ENCODE measurements at places on chromosomes 12 and 14.

DNA sequence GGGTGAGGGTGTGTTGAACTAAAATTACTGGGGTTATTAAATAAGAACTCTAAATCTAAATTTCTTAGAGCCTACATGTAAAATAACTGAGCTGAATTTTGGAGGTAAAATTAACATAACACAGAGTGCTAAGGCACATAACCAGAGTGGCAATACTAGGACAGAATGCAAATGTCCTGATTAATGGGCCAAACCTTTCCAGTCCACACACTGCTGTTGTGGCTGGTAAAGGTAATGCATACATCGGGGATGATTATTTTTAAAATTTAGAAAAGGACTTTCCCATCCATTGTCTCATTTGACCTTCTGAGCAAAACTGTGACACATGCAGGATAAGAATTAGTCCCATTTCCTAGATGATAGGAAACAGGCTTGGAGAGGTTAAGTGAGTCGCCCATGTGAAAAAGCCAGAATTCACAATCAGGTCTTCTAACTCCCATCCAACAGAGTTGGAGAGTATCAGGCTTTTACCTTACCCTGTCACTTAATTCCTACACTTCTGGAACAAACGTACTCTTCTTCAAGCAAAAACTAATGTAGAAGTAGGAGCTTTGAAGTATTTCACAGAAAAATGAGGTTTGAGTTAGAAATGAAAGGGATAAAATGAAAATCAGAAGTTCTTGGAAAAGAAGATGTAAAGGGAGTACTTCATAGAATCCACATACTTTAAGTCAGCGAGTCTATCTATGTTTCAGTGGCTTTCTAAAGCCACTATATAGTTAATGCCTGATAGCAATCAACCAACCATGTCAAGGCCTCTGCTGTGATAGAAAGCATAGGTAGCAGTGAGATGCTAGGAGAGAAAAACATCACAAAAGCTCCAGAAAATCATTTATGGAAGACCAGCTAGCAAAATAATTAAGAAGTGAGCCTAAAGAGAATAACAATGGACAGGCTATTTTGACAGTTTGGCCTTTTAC lies 334.9 kb upstream of the DIO2 start:
- no peak for DNase-seq

GRCh38 chr12:93127582-93128331 lies 198.7 kb upstream of the EEA1 start:
- no peak for DNase-seq

DNA sequence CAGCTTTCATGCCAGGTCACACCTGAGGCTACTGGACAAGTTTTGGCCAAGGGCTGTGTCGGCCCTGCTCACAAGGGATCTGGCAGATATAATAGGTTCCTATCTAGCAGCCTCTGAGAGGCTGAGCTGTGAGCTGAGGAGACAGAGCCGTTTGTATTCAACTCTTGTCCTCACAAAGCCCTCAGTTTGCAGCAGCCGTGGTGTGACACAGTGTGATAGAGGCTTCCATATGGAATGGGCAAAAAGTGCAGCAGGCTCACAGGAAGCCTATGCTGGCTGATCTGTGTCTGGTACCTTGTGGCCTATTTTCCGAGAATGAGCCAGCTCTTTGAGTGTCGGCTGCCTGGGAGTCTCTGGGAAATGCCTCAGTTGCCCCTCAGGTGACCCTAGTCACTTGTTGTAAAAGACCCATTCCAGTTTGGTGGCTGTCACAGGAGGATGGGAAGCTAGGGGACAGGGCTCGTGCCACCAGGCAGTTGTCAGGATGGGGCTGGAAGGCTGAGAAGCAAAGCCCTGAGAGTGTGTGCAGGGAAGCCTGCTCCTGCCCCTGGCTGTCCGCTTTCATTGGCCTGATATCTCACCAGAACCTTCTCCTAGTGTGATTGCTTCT lies 16.1 kb downstream of the VRTN start:
- no peak for DNase-seq

GRCh38 chr12:113940357-113941207 lies 25.5 kb downstream of the RBM19 start:
- no peak for DNase-seq

- no peak for DNase-seq
Measured at GRCh38 chr12:41223600-41223999, 35.5 kb downstream of the PDZRN4 start.

Data from activated naive CD8-positive, alpha-beta T cell treated with anti-CD3 and anti-CD28 coated beads, Interleukin-2, amount 50 U/mL, for 16 hours (primary cell).